Stromal cell of bone marrow (primary cell): ENCODE measurements at places on chromosomes 7 and 10.

- DNase-seq = no peak
Observed at GRCh38 chr7:2928613-2929311, 84.7 kb upstream of the GNA12 start.

- DNase-seq = no peak
Observed at GRCh38 chr7:86002858-86003257, 640.9 kb upstream of the GRM3 start.

DNA sequence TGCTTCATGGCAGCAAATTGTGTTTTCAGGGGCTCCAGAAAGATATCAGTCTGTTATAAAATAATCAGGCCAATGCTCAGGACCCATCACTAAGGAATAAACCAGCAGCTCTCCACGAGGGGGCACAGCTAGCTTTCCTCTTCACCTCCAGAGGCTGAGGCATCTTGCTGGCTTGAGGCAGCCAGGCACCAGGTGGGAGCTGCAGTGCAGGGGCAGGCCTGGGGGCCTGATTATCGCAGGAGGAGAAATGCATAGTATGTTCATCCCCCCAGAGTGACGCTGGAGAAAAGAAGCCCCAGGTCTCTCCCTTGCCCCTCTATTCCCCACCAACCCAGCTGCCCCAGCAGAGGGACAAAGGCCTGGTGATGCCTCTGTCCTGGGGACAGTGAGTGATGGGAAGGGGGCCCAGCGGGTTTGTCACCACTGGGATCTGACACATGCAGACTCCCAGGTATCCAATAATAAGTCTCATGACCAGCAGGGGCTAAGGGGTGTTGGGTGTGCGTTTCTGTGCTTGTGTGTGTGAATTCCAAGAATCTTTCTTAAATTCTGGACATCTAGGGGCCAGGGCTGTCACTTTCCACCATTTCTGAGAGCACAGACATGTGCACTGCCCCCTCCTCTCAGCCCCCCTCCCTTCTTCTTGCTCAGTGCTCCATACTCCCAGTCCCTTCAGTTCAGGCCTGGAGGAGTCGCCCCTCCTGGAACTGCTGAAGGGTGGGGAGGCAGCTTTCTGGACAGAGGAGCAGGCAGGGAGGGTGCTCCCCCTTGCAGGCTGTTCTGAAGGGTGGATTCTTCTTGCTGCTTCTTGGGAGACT, 128.1 kb upstream of the FAM20C start:
- peak; percentile 60 for DNase-seq

DNA sequence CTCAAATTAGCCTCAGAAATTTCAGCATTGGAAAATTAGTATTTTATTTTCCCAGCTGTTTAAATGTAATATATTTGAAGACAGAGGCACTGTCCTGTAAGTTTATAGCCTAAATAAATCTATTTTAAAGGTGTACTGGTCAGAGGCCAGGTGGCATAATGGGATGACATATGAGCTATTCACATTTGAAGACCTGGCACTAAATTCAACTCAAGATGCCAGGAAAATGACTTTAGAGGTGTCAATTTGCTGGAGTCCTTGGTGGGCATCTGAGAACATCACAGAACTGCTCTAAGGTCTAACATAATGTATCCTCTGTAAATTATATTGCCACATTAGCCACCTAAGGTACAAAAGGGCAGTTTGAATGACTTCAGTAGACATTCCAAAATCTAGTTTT, 348.9 kb upstream of the BMPER start:
- no peak for DNase-seq

DNA sequence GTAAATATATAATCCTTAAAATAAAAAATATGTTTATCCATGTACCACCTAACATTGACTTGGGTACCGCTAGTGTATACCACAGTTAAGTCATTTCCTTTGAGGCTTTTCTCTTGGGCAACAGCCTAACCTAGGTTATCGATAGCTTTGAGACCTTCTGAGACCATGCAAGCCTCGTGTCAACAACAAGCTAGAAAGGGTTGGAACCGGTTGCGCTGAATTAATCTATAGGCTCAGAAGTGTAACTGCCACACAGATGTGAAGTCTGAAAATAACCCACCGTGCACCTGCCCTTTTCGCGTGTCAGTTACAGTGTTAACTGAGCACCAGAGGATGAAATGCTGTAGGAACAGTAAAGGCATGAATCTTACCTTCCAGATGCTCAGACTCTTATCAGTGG, 59.8 kb downstream of the ARID5B start:
- no peak for DNase-seq

- no peak for DNase-seq
Observed at GRCh38 chr10:72330069-72330426, 24.7 kb downstream of the DNAJB12 start.

DNA sequence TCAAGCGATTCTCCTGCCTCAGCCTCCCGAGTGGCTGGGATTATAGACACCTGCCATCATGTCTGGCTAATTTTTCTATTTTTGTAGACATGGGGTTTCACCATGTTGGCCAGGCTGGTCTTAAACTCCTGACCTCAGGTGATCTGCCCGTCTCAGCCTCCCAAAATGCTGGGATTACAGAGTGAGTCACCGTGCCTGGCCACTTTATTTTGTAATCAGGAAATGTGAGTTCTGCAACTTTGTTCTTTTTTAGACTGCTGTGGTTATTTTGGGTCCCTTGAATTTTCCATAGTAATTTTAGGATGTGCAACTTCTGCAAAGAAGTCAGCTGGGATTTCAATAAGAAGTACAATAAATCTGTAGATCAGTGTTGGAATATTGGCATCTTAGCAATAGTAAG, 96.8 kb downstream of the CYTH3 start:
- DNase-seq = peak; percentile 53
